ENCODE measurements at places on chromosomes 7 and 10. TPM values are rescaled to one million over a fixed set of nuclear protein-coding genes. Genes with fewer than 3 reads are reported as not detected.

PRPS1L1 gene
- not detected for total RNA-seq

SPDYE2B gene
- not detected for total RNA-seq

EVX1 gene
- not detected for total RNA-seq

GIMAP5 gene
- 28.6 TPM for total RNA-seq

DNA sequence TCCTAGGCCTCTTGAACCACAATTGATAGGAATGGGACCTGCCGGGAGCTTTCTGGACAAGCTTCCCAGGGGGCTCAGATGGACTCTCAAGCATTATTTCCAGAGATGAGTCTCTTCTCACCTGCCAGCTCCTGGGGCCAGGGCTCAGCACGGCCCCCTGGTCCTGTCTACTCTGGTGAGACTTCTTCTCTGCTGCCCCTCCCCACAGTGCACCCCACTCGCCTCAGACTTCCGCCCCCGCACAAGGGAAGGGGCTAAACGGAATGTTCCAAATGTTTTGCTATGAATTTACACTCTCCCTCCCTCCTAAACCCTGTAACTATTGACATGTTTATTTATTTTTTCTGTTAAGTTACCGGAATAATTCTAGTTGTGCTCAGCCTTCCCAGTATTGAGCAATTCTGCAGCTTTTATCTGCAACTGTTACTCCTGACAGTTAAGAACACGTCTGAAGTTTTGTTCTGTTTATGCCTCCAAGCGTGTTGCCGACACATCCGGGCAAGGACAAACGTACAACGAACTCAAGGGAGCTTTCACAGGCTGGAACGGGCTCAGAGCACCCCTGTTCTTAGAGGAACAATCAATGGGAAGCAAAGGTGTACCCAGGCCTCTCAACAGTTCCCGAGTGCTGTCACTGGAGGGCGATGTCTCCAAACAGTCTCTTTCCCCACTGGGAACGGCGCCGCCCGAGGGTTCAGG is 55.2 kb downstream of the FHIP2A start:
- DNase-seq = no peak

DNA sequence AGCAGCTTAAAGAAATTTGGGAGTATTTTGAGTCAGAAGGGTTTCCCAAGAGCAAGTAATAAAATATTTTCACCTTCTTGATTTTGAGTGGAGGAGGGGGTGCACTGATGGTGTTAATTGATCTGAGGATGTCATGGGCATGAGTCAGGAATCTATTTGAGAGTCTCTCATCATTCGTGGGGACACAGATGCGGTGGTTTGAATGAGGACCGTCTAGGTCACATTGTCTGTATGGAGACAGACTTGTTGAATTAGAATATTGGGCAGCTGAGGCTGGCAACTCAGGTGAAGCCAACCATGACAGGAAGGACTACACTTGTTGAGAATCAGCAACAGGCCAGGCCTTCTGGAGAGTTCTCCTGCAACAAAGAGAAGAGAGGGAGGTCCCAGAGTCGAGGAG is 127.0 kb downstream of the INSYN2A start:
- DNase-seq = no peak

- DNase-seq = no peak
Observed at GRCh38 chr10:87952612-87953011, 89.2 kb downstream of the PTEN start.

GRCh38 chr7:8390262-8390626 is 43.2 kb upstream of the NXPH1 start:
- DNase-seq = no peak

- no peak for DNase-seq
Observed at GRCh38 chr7:141522657-141523342, 28.4 kb upstream of the AGK start.

GRCh38 chr10:71072131-71072822 is 140.1 kb upstream of the UNC5B start:
- DNase-seq = no peak

- no peak for DNase-seq
Observed at GRCh38 chr7:33784000-33784399, 121.3 kb upstream of the BMPER start.

GRCh38 chr7:14868937-14869336 is 33.6 kb downstream of the DGKB start:
- DNase-seq = no peak

DNA sequence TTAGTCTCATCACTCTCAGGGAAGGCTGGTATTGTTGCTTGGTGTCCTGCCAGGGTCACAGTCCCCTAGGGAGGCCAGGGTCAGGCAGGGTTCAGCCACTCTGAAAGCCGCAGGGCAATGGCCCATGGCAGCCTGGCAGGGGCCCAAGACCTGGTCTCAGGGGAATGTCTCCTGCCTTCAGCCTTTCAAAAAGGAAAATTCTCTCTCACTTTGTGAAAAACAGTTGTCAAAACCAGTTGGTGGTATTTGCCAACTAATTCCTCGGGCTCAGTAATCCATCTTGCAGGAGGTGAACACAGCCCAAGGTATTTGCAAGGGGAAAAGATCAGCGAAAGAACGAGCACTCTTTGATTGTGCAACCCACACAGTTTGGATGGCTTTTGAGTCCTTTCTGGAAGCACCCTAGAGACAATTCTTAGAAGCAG is 101.5 kb downstream of the JCAD start:
- no peak for DNase-seq

STOX1 gene
- 0.10 TPM for total RNA-seq

GRCh38 chr10:73785721-73786511 is 510 bp downstream of the ZSWIM8 start:
- DNase-seq = no peak

DNA sequence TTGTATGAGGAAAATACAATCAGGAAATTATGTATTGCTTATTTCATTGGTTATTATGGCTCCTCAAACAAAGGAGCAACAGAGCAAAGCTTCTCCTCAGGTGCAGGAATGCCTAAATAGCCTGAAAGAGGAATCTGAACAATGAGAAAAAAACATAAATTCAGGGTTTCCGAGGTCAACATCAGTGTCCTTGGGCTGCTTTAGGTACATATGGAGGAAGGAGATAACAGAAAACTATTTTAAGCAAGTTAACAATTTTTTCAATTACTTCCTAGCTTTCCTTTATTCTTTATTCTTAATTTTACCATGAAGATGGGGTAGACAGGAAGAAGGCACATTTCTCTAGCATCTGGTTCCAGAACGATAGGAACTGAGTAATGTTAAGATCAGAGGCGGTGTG is 14.0 kb downstream of the SLC16A9 start:
- no peak for DNase-seq

DNA sequence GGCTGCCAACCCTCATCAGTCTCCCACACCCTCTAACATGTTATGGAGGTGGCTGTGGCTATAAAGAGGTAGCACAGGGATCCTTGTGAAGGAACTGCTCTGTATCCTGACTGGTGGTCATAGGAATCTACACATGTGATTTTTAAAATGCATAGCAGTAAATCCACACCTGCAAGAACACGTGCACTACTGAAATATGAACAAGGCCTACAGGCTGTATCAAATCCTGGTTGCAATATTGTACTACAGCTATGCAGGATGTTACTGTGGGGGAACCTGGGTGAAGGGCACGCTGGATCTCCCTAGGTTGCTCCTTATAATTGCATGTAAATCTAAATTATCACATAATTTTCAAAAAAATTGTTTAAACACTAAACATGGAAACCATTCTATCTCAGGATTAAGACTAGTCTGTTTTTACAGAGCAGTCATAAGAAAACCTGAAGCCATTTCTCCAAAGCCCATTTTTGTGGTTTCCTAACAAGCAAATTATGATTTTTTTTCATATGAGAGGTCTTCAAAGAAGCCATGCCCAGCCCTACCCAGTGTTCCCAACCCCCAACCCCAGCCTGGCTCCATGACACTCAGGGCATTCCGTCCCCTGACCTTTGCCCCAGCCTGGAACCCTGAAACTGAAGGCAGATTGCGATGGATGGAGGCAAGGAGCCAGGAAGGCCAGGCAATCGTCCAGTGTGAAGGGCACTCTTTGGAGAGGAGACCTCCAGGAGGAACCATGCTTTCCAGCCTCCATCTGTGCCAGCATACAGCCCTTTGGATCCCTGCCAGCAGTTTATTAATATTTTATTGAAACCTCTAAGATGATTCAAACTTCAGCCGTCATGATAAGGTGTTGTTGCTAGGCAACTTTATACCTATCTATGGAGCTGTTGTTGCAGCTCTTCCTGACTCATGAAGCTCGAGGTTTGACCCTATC is 161.0 kb downstream of the GRID1 start:
- no peak for DNase-seq

BHLHA15 gene
- 0.68 TPM for total RNA-seq

DNA sequence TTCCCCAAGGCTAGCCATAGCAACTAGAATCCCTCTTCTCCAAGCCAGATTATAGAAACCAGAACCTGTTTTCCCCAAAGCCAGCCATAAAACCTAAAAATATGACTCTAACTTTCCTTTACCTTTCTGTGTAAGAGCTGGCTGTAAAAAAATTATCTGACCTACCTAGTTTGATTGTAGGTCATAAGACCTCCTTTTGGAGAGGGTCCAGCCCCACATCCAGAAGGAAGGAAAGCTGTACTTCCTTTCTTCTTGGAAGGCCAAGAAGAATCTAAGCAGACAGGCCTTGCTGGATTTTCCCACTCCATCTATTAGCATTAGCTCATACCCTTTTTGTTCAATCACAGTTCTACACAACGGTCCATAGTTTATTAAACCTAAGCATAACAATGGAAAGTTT is 1006.3 kb downstream of the SORCS3 start:
- no peak for DNase-seq

SPDYE8 gene
- not detected for total RNA-seq

ZNF32 gene
- total RNA-seq = 17.6 TPM

DNA sequence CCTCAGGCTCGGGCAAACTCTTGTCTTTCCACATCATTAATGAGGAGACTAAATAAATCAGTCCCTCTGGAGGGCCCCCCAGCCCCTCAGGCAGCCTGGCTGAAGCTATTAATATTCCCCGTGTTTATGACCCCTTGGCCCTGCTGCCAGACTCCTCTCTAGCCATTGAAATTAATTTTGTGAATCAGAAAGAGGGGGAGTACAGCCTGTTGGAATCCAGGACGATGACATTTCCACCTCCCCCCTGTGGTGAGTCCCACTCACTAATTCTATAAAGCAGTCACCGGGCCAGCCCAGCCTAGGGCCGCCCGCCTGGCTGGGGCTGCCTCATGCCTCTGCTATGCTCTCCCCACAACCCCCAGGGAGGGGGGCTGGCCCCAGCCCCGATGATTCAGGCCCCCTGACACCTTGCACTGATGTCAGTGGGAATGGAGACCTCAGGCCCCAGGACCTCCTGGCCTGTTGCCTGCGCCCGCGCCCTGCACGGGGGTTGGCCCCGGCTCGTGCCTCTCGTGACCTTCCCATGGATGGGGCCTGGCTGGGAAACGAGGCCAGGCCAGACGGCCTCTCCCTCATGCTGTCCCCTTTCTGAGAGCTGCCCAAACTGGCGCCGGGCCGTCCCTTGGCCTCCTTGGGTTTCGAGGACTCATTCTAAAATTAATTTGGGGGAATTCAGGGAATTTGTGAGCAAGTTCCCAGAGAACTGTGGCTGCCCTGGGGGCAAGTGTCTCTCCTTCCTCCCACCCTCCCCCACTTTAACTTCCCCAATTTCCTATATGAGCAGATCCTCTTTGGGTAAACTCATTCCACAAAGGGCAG is 34.0 kb downstream of the TMEM270 start:
- DNase-seq = no peak
